NAMALWA (cell line): ENCODE measurements at places on chromosomes 1 and 21.

- DNase-seq = no peak
Observed at GRCh38 chr1:201137579-201138310, 10.8 kb upstream of the ASCL5 start.

DNA sequence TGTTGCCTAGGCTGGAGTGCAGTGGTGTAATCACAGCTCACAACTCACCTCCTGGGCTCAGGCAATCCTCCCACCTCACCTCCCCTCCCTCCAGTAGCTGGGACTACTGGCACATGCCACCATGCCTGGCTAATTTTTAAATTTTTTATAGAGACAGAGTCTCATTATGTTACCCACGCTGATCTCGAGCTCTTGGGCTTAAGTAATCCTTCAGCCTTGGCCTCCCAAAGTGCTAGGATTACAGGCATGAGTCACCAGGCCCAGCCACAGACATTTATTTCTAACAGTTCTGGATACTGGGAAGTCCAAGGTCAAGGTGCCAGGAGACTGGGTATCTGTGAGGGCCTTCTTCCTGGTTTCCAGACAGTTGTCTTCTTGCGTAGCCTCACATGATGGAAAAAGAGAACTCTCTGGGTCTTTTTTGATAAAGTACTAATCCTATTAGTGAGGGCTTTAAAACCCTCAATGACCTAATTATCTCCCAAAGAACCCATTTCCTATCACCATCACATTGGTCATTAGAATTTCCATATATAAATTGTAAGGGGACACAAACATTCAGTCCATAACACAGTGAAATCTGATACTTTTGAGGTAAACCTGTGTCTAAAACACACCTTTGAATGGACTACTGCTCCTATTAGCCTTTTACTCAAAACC is 67.9 kb downstream of the PHACTR4 start:
- no peak for DNase-seq

DNA sequence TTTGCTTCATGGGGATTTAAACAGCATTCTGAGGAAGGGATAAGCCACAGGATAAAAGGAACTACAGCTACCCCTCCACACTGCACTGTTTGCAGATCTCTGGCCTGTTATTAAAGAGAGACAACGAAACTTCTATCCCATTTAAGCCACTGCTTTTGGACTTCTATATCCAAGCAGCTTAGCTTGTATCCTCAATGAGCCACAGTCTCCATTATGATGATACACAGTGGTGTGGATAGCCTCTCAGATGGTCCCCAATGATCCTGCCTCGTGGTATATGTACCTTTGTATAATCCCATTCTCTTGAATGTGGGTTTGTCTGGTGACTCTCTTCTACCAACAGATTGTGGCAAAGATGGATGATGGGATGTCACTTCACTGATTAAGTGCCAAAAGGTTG is 36.0 kb upstream of the MARK1 start:
- DNase-seq = no peak

GRCh38 chr1:49906365-49906764 is 117.4 kb downstream of the AGBL4 start:
- no peak for DNase-seq

DNA sequence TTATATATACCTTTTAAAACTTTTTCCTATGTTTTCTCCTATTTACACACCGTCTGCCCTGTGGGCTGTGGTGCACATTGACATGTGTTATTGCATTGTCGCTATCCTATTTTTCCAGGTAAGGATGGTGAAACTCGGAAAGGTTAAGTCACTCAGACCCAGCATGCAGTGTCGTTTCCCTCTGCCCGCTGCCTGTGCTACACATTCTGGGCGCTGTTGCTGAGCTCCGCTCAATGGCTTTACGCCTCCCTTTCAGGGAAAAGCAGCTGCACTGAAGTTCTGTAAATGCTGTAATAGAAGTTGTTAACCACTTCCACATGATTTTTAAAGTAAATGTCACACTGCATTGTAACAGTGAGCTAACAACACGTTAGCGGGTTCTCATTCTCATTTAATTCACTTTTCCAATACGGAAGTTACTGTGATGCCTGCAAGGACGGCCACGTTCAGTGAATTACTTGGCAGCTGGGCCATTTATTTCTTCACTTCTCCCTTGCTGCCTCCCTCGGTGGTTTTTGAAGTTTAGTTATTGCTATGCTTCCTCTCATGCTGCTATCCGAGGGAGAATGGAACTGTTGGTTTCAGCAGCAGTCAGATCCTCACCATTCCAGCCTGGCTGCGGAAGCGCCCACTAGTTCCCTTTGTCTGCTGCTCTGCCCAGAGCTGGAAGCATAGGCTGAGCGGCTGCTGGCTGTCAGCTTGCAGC is 288.7 kb downstream of the SPATA17 start:
- no peak for DNase-seq

- DNase-seq = no peak
Observed at GRCh38 chr21:26409735-26410134, 163.4 kb downstream of the CYYR1 start.

DNA sequence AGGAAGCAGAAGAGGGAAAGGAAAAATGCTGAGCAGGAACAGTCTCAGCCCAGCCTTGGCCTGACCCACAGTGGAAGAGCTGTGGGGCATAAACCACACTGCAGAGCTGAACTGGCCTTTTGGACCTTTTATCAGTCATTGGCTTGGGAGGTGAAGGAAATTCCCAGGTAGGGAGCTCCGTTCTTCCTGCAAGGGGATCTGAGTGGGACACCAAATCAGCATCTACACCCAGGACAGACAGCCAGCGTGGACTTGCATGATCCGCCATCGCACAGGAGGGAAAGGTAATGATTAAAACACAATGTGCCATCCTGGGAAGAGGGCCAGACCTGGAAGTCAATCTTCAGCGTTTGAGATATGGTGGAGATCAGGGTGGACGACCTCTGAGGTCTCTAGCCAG is 1.2 kb upstream of the MTFR1L start:
- no peak for DNase-seq

- no peak for DNase-seq
Observed at GRCh38 chr1:28297826-28298225, 31.0 kb upstream of the MED18 start.

GRCh38 chr1:7093297-7093696 is 308.0 kb downstream of the CAMTA1 start:
- DNase-seq = no peak

DNA sequence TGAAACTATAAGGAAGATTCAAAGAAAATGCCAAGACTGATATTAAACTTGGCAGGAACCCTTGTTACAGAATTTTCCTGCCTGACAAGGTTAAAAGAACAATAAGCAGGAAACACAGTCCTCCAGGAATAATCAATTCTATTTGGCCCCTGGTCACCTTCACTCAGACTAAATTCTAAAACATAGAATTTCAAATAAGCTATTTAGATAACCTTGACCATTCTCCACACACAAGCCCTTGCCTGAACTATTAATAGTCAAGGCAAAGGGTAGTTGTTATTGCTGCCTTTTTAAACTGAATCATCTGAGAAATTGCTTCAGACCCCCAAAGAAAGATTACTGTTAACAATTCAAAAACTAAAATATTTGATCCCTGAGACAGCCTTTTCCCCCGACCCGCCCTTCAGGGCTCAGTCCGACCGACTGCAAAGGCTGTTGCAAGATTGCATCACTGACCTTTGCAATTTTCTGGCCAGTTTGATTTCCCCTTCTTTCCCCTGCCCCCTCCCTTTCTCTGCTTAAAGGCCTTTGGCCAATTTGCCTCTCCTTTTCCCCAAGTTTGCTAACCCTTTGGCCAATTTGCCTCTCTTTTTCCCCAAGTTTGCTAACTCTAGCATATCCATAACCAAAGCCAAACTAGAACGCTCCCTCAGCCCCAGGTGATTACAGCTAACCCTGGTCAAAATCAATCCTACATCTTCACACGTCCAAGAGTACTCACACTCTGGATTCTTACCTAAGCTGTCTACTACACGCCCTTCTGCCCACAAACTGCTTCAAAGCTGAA is 1.4 kb upstream of the G0S2 start:
- DNase-seq = no peak

- DNase-seq = no peak
Observed at GRCh38 chr21:26810676-26811415, 34.4 kb downstream of the ADAMTS1 start.

DNA sequence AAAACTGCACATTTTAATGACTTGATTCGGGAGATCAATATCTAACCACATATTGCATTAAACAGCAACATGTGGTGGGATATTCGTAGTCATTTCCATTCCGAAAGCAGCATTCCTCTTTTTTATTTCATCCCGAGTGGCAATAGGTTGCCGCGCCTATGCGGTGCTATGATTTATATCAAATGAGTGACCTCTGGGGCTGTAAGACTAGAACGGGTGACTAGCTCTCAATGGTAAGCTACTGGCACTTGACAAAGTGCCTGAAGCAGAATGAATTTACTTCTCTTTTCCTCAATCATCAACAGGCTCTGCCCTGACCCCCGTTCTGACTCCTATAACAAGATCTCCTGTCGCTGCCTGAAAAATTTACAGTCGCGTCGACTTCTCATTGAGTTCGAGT is 162.3 kb downstream of the ZNF281 start:
- DNase-seq = no peak

DNA sequence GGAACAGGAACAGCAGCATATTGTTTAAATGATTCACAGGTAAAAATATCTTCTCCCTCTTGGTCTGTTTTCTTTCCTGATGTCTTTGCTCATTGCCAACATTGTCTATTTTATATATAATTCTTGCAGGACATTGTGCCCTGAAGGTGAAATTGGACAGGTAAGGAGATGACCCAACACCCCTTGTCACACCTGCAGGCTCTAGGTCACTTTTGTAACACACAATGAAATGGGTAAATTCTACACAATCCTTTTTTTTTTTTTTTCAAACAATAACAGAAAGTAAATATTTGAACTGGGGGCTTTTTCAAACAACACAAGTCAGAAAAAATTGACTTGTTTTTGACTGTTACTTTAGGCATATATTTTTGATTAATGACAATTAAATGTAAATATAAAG is 62.9 kb upstream of the ERG start:
- DNase-seq = no peak

- no peak for DNase-seq
Observed at GRCh38 chr21:44427241-44428120, 27.8 kb upstream of the LRRC3 start.

DNA sequence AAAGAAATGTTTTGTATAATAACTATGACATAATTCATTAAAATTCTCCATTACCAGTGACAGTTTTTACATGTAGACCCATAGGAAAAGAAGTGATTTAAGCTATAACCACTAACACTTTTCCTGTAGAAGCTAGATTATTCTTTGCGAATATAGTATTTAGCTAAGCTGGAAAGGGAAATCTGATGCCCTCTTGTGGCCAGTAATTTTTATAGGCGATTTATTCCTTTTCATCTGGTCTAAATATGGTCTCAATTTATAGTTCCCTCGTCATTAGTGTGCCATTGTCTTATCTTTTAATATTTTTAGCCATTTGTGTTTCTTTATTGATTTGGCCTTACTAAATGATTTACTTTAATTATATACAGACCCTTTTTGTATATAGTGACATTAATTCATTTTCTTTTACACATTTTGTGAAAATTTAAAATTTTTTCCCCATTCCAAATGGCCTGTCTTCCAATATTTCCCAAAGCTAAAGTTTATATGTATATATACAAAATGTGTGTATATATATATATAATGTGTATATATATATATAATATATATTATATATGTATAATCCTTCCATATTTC is 26.7 kb downstream of the BTG3 start:
- DNase-seq = peak; percentile 75

- DNase-seq = no peak
Observed at GRCh38 chr1:196558411-196558810, 49.8 kb downstream of the KCNT2 start.

- DNase-seq = no peak
Observed at GRCh38 chr21:43027846-43028731, 47.5 kb downstream of the CBS start.

DNA sequence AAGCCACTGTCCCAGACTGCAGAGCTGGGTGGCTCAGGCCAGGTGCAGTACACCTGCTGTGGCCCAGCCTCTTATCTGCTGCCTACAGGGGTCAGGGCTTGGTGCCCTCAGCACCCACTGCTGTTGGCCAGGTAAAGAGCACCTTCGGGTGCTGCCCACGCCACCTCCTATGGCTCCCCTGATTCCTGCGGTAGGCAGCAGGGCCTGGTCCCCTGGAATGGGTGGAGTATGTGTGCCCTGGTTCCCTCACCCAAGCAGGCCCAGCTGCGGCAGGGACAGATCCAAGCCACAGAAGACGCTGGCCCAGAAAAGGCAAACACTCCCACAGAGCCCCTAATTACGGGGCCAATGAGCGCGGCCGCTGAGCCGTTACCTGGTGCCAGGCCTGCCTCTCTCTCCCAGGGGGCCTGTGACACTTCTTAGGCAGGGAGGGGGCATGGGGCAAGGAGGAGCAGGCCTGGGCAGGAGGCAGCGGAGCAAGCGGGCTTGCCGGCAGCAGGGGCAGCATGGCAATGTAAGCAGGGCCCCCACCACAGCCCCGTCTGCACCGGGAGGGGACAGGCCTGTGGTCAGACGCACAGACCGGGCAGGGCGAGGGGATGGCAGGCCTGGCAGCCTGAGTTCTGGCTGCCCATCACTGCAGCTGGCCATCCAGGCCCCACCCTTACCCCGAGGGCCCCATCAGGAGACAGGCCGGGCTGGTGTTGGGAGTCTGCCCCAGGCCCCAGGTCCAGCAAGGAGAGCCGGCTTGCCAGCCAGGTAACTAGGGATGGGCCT is 19.0 kb downstream of the ESPN start:
- DNase-seq = no peak

GRCh38 chr1:92554216-92554615 is 67.5 kb upstream of the GFI1 start:
- DNase-seq = no peak

GRCh38 chr1:231416901-231417300 is 5.2 kb downstream of the EGLN1 start:
- DNase-seq = no peak

- no peak for DNase-seq
Observed at GRCh38 chr1:11100149-11100493, 452 bp upstream of the EXOSC10 start.

DNA sequence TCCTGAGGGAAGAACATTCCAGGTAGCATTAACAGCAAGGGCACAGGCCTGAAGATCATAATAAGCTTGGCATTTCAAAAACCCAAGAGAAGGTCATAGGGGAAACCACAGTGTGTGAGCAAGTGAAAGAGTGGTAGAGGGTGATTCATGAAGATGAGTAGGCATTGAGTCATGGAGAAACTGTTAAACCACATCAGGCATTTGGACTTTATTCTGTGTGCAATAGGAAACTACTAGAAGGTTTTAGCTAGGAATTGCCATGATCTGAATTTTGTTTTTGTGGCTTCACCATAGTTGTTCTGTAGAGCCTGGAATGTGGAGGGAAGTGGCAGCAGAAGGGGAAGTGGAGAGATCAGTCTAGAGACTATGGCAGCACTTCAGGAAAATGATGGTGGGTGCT is 359.0 kb upstream of the PTBP2 start:
- no peak for DNase-seq
